Fibroblast of upper back skin (primary cell): ENCODE measurements at places on chromosomes 2 and 18.

DNA sequence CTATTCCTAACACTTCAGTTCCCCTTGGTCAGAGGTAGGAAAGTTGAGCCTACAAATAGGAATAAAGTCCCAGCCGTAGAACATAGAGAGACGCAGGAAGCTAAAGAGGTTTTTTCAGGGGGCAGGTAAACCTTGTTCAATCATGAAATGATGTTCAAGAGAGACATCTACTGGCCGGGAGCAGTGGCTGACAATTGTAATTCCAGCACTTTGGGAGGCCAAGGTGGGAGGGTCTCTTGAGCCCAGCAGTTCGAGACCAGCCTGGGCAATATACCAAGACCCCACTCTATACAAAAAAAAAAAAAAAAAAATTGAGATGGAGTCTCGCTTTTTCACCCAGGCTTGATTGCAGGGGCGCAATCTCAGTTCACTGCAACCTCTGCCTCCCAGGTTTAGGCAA is 66.7 kb upstream of the DNAJC10 start:
- DNase-seq, result peak; percentile 55

DNA sequence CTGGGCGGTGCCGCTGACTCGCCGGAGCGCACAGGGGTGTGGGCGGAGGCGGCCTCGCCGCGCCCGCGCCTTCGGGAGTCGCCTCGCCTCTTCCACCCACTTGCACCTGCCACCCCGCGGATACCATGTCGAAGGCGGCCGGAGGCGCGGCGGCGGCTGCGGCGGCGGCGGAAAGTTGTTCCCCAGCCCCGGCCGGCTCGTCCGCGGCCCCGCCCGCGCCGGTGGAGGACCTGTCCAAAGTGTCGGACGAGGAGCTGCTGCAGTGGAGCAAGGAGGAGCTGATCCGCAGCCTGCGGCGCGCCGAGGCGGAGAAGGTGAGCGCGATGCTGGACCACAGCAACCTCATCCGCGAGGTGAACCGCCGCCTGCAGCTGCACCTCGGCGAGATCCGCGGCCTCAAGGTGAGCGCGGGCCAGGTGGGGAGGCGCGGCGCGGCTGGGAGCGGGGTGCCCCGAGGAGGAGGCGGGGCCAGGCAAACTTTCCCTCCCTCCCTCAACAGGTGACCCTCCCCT is 766 bp downstream of the CCDC85A start:
- no peak for DNase-seq

- DNase-seq, result peak; percentile 34
Measured at GRCh38 chr2:188773075-188773474, 201.1 kb upstream of the COL3A1 start.

- DNase-seq, result peak; percentile 85
Measured at GRCh38 chr2:64267699-64268098, 123.5 kb upstream of the PELI1 start.
